ENCODE measurements at places on chromosomes 16 and 17. TPM values are rescaled to one million over a fixed set of nuclear protein-coding genes. Genes with fewer than 3 reads are reported as not detected.
A peak's percentile ranks its signal among the peaks of the same experiment; 100 is the strongest.

Gene KRTAP9-8
- not detected for total RNA-seq

Gene ASGR1
- total RNA-seq = 1.4 TPM

DNA sequence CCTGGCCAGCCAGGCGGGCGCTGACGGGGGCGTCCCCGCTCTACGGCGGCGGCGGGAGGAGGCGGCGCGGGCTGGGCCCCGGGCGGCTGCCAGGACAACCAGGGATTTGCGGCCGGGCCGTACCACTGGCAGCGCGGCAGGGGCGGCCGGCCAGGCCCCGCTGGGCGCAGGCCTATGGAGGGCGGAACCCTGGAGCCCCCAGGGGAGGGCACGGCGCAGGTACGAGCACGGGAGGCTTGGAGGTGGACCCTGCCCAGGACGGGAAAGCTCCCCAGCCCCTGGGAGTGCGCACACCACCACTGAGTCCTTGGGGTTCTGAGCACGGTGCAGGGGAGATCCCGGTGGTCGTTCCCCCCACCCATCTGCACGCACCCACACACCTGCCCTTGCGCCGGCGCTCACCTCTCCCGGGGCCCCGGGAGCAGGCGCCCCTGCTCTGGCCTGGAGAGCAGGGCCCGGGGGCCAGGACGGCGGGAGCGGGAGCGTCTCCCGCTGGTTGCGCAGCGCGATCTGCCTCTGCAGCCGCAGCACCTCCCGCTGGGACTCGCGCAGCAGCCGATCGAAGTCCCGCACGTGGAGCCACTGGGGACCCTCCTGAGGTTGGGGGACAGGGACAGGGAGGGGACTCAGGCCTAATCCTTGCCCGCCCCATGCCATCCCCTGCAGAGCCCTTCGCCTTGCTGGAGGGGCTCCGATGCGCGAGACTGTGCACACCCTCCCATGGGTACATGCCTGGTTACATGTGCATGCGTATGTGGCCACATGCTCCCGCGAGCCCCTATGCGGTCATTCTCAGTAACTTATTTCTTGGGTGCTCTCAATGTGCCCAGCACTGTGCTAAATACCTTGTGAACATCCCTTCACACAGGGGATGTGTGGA is 3.9 kb downstream of the TSPOAP1 start:
- no peak for DNase-seq

DNA sequence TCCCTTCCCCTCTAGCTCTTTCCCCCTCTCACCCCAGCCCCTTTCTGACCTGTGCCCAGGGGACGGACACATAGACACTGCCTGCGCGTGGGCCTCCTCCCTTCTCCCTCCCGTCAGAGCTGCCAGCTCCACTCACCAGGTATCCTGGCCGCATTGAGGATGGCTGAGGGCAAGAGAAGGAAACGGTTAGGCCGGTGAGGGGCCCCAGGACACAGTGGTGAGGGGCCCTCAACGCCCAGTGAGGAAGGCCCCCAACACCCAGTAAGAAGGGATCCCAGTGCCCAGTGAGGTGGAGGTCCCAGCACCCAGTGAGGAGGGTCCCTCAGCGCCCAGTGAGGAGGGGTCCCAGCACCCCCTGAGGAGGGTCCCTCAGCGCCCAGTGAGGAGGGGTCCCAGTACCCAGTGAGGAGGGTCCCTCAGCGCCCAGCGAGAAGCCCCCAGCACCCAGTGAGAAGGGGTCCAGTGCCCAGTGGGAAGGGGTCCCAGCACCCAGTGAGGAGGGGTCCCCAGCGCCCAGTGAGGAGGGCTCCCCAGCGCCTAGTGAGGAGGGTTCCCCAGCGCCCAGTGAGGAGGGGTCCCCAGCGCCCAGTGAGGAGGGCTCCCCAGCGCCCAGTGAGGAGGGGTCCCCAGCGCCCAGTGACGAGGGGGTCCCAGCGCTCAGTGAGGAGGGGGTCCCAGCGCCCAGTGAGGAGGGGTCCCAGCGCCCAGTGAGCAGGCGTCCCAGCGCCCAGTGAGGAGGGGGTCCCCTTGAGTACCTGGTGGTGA is 1.1 kb downstream of the PRSS22 start:
- DNase-seq = no peak

DNA sequence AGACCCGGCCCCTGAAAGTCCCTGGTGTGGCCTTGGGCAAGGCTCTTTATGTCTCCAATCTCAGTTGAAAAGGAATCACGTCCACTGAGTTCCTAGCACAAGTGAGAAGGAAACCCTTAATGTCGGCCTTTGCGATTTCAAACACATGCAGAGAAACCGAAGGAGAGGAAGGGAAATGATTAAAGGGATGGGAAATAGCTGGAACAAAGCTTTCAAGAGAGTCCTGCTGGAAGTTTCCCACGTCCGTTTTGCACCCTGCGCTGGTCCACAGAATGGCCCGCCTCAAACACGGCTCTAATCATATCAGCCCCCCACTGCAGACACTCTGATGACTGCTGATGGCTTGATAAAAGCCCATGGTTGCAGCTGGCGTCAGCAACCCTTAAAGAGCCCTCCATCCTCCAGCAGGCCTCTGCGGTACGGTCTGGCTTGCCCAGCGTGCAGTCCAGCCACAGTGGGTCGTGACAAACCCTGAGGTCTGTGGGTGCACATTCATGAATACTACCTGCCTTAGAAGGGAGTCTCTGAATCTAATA is 765.5 kb upstream of the EEF2KMT start:
- no peak for DNase-seq

Gene OR3A2
- not detected for total RNA-seq

- DNase-seq = no peak
Observed at GRCh38 chr16:47943235-47943634, 212.6 kb downstream of the ABCC12 start.

GRCh38 chr17:83055911-83056582 is 23.4 kb upstream of the METRNL start:
- DNase-seq = peak; percentile 83

DNA sequence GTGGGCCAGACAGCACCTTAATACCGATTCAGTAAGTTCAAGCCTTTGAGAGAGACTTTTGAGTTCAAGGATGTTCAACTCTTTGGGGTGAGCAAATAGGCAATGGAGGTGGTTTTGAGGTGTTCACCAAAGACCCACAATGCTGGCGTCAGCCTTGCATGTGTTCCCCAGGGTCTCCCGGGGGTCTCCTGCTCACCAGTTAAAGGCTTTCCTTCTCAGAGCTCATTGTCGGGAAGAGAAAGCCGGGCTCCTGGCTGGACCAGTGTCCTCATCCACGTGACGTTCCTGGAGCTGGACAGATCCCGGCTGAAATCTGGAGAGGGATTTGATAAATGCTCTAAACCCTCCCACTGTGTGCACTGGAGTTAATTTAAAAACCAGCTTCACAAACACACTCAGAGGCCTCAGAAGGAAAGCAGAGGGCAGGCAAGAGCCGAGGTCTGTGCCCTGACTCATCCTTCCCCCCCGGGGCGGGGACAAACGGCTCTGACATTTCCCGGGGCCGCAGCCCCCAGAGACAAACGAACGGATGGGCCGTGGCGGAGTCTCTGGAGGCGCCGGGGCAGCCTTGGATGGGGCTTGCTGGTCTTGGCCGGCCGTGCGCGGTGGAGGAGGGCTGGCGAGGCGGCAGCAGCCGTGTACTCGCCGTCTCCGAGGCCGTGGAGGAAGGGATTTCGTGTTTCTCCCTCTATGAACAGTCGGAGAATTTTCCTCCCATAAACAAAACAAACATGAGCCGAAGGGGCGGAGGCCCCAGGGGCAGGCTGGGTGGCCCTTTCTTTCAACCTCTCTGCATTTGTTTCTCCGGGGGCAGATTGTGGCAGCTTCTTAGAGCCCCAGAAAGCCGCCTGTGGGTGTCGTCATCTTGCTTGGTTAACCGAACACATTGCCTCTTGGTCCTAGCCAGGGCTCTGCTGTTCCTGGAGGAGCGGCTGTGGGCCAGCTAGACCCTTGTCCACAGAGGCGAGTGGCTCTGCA is 94.2 kb downstream of the NTN1 start:
- DNase-seq = no peak

Gene SLC12A3
- total RNA-seq = 0.11 TPM

DNA sequence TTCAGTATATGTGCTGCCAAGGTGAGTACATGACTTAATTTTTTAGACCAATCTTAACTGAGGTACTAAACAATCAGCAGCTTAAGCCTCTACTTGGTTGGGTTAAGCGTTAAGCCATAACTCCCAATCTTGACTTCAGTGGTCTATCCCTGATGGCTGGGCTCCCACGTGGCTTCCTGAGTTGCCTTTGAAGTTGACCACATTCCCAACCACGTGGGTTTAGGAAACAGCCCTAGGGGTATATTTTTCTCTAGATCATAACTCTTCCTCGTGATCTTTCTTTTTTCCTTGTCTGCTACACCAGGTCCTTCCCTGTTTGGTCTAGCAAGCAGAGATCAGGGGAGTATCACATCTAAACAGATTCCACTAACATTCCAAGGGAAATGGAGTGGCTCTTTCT is 20.1 kb upstream of the PIRT start:
- no peak for DNase-seq

- no peak for DNase-seq
Observed at GRCh38 chr17:64978138-64978537, 58.9 kb upstream of the LRRC37A3 start.

Gene OTOP2
- total RNA-seq = not detected

Gene UTS2R
- total RNA-seq = 0.11 TPM

DNA sequence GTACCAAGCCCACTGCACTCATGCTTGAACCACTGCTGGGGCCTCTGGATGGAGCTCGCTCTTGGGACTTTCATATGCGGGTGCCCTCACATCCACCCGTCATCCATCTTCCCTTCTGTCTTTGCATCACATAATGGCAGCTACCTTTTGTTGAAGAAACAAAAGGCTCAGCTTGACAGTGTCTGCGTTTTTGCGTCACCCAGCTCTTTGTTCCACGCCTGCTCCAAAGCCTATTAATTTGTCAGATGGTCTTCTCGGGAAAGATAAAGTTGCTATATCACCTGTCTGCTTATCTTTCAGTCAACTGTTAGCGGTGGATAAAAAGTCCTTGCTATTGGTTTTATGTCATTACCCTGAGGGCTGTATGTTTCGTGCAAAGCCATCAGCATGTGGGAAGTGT is 18.1 kb upstream of the BCO1 start:
- DNase-seq = no peak

DNA sequence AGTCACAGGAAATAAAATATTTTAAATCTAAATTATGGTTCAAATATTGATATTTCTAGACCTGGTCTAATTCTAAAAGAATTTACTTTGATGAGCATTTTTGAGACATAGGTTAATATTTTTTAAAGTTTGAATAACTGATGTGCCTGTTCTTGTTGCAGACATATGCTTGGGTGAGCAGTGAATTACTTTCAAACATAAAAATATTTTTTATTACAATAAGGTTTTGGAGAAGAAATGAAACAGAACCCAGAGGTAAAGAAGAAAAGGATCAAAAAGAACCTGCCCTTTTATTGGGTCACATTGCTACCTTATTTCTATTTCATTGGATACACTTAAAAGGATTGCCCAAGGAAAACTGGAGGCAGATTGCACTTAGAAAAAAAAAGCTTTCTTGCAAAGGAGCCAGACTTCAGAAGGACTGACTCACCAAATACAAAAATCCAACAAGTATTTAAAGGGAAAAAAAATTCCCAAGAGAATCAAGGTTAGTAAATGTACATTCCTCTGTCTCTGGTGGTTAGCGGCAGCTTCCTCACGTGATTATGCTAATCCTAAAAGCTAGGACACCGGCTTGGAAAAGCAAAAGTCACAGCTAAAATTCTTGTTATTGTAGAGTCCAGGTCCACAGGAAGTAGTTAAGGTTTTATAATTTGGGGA is 18.5 kb downstream of the ENPP7 start:
- peak; percentile 60 for DNase-seq

DNA sequence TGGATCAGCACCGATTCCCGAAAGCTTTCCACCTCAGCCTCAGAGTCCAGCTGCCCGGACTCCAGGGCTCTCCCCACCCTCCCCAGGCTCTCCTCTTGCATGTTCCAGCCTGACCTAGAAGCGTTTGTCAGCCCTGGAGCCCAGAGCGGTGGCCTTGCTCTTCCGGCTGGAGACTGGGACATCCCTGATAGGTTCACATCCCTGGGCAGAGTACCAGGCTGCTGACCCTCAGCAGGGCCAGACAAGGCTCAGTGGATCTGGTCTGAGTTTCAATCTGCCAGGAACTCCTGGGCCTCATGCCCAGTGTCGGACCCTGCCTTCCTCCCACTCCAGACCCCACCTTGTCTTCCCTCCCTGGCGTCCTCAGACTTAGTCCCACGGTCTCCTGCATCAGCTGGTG is 15.0 kb downstream of the CD300LG start:
- no peak for DNase-seq

Gene ITGB4
- total RNA-seq = 5.5 TPM

DNA sequence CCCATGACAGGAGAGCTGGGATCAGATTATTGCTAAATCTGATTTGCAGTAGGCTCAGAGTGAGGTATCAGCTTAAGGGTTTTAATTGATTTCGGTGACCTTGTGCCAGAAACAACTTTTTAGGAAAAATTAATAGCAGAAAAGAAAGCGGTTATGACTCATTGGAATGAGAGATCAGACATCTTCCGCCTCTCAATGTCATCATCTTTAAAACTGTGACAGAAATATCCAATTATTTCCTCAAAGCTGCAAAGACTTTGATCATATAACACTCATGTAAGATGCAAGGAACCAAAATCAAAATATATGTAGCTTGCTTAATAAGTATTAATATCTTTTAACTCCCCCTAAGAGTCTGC is 190.1 kb upstream of the FOXF1 start:
- no peak for DNase-seq

DNA sequence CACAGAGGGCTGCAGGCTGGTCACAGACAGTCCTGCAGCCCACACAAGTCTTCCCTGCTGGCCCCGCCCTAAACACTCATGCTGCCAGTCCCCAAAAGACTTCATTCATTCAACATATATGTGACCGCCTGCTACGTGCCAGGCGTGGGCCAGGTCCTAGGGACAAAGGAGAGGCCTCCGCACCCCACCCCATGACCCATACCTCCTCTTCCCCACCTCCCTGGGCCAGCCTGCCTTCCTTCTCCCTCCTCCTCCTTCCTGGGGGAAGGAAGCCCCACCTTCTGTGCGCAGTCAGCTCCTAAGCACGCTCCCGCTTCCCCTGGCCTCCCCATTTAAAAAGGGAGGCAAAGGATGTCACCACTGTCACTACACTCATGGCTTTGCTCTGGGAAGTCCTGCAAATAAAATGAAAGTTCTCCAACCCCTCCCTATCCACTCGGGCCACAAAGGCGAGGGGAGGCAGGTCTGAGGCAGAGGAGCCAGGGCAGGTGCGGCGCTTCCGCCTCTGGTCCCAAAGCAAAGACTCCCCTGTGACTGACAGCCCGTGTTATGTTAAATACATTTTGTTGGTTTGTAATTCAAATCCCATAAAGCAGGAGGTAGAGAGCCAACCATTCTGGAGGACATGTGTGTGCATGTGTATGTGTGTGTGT is 9.0 kb downstream of the DNAAF8 start:
- DNase-seq = no peak

- no peak for DNase-seq
Observed at GRCh38 chr16:60123392-60124023, 1389.4 kb upstream of the GOT2 start.

Gene CDIPT
- 89.7 TPM for total RNA-seq

DNA sequence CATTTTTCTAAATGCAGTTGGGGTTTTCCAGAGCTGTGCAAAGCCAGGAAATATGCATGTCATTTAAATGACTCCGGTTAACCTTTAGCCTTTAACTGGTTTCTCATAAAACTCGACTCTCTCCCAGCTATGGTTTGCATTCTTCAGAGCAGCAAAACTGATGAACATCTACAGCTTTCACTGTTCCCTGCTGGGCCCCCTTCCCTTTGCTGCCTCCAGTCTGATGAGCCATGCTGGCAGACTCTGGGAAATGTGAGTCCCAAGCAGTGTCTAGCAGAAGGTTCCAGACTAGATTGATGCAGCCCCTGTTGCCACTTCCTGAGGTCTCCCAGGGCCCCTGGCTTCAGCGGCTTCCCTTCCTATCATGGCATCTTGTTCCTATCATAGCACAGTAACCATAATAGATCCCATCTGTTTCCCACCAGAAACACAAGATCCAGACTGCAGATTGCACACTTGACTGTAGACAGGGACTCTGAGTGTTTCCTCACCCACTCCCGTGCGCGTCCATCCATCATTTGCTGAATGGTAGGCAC is 135.4 kb downstream of the CLEC16A start:
- peak; percentile 81 for DNase-seq

Data from LHCN-M2 (cell line).